Memory B cell (primary cell): ENCODE measurements at places on chromosomes 4 and X.
A peak's percentile ranks its signal among the peaks of the same experiment; 100 is the strongest.

DNA sequence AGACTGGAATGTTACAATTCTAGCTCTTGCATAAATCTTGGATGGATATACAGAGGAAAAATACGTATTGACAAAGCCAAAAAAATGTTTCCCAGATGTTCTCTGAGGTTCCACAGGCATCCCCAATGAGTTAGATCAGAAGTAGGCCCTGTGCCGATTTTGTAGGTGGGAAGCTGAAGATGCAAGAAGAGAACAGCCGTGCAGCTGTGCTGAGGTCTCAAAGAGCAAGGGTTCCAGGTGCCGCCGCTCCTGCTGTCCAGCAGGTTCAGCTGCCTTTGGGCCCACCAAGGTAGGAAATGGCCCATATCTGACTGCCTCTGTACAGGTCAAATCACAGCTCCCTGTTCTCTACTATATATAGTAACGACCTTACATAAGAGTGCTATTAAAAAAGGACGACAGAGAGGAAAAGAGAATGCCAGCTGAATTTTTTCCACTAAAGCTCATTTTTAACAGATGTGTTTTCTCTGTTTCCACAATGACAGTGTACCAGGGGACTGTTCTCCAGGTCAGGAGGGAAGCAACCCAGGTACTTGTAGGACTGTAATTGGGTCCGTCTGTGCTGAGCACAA, 155.6 kb downstream of the CBR4 start:
- no peaks in the 10 kb centered on the region for H3K36me3 ChIP-seq
- H3K4me3 ChIP-seq = no peak overlapping the region
- H3K4me1 ChIP-seq = peaks cover 5% of the 10 kb centered on the region
- DNase-seq = no peak

DNA sequence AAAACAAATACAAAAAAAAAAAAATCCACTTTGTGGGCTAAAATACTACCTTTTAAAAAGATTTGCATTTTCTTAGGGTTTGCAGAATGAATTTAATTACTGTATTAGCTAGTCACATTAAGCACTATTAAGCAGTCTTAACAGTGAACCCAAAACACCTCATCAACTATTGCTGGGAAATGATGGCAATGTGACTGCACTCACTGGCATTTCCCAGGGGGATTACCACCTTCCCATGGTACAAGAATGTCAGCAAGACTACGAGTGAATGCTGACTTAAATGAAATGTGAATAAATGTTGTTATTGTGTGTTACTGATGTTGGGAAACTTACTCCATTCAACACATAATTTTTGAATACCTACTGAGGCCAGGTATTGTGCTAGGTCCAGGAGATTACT, 10.0 kb upstream of the SLC9B2 start:
- H3K27ac ChIP-seq = no peak overlapping the region
- H3K27me3 ChIP-seq = no peaks in the 10 kb centered on the region
- no peak for DNase-seq

DNA sequence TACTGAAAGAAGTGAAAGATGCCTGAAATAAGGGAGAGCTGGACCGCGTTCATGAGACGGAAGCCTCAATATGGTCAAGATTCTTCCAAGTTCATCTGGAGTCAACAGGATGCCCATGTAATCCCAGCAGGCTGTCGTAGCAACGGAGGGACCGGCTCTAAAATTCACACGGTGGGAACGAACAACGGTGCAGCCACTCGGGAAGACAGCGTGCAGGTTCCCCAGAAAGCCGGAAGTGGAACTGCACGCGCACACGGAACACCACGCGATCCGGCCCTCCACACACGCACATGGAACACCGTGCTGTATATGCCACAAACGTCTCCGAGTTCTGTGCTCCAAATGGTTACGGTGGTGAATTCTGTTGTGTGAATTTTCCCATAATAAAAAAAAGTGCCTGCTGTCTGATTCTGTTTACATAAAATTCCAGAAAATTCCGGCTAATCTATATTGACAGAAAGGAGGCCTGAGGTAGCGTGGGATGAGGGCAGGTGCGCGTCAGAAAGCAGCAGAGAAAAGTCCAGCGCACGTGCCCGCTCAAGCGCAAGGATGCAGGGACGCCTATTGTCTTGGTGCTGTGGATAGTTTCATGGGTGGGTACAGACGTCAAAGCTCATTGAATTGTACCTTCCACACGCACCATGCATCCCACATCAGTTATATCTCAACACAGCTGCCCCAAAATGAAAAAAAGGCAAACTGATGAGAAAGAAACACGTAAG, 31.2 kb downstream of the PPP2R3B start:
- H3K4me1 ChIP-seq = no peaks in the 10 kb centered on the region
- H3K27me3 ChIP-seq = no peaks in the 10 kb centered on the region
- DNase-seq = no peak
- H3K36me3 ChIP-seq = peaks cover 29% of the 10 kb centered on the region
- peak overlapping the region; percentile 28 for H3K27ac ChIP-seq

DNA sequence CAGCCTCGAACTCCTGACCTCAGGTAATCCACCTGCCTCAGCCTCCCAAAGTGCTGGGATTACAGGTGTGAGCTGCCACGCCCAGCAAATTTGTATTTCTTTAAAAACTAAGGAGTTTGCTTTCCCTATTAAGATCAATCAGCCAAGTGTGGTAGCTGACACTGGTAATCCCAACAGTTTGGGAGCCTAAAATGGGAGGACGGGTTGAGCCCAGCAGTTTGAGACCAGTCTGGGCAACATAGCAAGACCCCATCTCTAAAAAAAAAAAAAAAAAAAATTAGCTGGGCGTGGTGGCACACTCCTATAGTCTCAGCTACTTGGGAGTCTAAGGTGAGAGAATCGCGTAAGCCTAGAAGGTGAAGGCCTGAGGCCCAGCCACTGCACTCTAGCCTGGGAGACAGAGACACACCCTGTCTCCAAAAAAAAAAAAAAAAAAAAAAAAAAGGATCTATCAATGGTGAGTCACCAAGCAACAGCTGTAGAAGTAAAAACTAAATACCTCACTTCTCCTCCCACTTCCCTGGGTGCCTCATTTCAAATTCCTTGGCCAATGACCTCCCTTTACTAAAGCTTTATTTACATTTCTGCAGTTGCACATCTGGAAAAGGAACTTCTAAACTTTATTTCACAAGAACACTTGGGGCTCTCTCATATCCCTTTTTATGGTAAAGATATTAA, 54.5 kb downstream of the LDB2 start:
- H3K4me3 ChIP-seq = no peak overlapping the region
- DNase-seq = no peak
- H3K27ac ChIP-seq = no peak overlapping the region
- H3K27me3 ChIP-seq = no peaks in the 10 kb centered on the region

DNA sequence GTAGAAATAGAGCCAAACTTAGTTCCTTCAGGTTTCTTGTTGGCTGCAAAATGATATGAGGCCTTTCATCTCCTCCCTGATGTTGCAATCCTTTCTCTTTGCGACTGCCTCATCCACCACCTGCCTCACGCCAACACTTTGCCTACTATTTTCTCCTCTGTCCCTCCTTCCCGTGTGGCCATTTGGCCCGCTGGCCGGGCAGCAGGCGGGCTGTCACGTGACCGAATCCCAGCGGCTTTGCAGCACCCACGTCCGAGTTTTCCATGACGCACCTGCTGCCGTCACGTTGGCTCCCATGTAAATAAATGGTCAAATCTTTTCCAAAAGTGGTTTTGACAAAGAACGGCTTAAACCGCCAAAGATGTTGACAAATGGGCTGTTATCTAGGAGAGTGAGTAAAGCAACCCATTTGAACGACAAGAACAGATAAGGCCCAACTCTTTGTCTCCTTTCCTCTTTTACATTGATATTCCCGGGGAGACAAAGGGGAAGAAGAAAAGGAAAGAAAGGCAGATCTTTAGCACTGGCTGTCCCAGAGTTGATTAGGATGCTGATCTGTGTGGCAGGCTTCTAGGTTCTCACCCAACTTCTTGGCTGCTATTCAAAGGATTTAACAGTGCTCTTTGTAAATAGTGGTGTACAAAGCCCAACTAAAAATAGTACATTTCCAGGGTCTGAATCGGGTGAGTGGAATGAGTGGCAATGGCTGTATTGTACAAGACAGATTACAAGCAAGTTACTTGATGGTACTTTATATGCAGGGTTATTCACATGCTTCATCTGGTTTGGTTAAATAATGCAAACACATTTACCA, 174.2 kb upstream of the JADE1 start:
- no peak overlapping the region for H3K27ac ChIP-seq
- no peak for DNase-seq
- no peak overlapping the region for H3K4me3 ChIP-seq
- H3K36me3 ChIP-seq = no peaks in the 10 kb centered on the region
